Stimulated activated CD8-positive, alpha-beta memory T cell treated with anti-CD3 and anti-CD28 coated beads, Interleukin-2, amount 100 ng/mL, for 1 hour (primary cell): ENCODE measurements at places on chromosomes 6 and 20.

DNA sequence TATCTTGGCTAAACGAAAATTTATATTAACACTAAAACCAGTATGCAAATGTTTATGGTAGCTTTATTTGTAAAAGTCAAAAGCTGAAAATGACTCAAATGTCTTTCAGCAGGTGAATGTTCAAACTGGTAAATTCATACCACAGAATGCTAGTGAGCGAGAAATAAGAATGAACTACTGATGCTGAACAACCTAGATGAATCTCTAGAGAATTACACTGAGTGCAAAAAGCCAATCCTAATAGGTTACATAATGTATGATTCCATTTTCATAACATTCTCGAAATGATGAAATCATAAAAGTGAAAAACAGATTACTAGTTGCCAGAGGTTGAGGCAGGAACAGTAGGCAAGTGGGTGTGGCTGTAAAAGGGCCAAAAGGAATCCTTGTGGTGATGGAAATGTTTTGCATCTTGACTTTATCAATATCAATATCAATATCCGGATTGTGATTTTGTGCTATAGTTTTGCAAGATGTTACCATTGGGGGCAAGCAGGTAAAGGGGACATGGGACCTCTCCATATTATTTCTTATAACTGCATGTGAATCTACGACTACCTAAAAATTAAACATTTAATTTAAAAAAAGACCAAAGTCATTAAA lies 26.1 kb downstream of the ZNF311 start:
- DNase-seq = no peak

- DNase-seq = no peak
Observed at GRCh38 chr20:24236201-24236600, 233.2 kb upstream of the SYNDIG1 start.

- no peak for DNase-seq
Observed at GRCh38 chr6:170255426-170256125, 35.3 kb downstream of the DLL1 start.

- DNase-seq = peak; percentile 8
Observed at GRCh38 chr6:30781743-30782424, 37.5 kb upstream of the IER3 start.

DNA sequence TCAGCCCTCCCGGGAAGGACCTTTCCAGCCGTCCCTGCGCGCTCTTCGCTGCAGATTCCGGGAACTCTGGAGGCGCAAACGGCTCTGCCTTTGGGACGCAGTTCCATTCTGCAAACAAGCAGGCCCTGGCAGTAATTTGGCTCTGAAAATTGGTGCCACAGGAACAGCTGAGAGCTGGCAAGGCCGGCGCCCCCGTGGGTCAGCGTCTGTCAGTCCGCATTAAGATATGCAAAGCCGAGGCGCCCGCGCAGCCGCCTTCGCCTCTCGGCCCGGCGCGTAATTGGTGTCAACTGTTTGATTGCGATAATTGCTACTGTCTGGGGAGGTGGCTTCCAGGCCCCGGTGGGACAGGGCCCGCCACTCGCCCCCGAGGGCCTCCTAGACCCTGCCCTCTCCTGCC lies 73.6 kb downstream of the NCR2 start:
- DNase-seq = no peak

GRCh38 chr6:106520711-106521401 lies 108.4 kb downstream of the RTN4IP1 start:
- peak; percentile 61 for DNase-seq

DNA sequence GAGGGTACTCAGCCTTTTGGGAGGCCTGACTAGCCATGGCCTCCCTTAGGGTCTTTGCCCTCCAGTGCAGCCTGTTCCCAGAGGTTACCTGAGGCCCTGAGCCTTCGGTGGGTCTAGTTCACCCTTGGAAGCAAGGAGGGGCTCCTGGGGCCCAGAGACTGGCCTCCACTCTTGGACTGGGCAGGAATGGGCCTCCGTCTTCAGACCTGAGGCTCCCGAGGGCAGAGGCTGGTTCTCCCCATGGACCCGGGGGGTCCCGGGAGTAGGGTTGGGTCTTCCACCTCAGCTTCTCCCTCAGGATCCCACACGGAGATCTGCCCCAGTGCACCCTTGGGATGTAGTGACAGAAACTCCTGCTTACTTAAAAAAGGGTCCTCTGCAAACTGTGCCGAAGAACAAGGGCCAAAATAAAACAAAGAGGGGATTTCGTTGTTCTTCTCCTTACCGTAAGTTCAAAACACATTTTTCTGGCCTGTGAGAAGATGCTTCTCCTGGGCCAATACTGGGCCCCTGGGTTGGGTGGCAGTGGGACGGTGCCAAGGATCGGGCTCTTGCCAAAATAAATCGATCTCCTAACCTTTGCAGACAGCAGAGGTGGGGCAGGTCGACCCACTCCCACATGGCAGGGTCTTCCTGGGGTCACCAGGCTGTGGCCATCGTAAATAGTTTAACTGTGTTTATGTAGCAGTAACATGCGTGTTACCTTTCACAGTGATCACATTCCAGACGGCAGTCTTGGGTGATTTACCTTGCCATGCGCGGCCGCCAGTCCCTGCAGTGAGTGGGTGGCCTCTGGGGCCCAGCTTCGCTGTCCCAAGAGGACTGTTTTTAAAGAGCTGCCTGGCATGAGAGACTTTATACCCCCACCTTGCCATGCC lies 151.8 kb downstream of the VEGFA start:
- no peak for DNase-seq

GRCh38 chr6:29899281-29899680 lies 43.1 kb upstream of the HLA-A start:
- DNase-seq = no peak

DNA sequence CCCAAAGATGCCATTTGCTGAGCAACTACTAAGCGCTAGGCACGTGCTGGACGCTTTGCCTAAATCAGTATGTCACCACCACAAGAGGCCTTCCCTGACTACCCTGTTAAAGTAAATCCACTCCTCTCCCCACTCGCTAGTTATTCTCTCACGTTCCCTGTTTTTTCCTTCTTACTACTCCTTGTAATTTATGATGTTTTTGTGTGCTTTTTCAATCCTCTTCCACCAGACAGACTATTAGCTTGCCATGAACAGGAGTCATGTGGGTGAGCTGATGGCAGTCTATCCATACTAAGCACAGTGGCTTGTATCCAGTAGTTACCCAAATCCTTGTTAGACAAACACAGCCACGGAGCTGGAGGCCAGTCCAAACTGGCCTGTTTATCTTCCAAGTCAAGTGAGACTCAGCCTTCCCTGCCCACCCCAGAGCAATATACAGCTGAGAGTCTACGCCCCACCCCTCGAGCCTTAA lies 41.2 kb downstream of the C6orf132 start:
- DNase-seq = no peak
